ENCODE measurements at places on chromosomes 7 and 10.

- no peak for DNase-seq
Measured at GRCh38 chr10:64732372-64732957, 1211.3 kb downstream of the REEP3 start.

- peak; percentile 16 for DNase-seq
Measured at GRCh38 chr7:37284805-37285231, 163.8 kb downstream of the ELMO1 start.

- DNase-seq: no peak
Measured at GRCh38 chr10:23172429-23173213, 19.5 kb upstream of the PTF1A start.

DNA sequence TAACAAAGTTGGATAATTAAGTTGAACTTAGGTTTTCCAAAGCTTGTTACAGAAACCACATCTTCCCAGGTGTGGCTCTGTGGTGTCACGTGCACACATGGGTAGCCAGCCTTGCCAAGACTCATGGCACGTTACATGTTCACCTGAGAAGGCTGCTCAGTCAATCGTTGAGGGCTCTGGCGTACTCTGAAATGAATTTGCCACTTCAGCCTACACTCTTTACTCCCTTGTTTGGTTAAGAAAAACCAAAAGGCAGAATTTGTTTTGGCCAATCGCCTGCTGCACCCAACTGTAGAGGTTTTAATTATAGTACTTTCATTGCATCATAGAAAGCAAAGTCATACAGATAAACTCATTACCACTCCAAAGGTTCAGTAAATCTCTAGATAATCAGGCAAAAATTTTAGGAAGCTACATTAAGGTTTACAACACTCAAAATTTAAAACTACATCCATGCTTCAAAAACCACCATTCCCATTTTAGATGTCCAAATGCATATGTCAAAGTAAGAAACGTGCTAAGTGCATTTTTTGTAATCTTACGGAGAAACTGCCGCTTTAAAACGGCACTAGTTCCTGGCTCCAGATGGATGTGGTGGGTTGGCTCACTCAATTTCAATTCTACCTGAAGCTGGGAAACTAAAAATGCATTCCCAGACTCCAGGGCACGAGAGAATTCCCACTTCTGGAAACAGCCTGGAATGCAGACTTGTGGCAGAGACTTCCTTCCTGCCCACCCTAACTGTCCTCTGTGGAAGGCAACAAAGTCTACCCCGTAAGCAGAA lies 88.4 kb downstream of the DIP2C start:
- DNase-seq: no peak

- peak; percentile 78 for DNase-seq
Measured at GRCh38 chr7:1569833-1570632, at the start of gene PSMG3. PSMG3 (minus strand) TSS chr7:1570032; CDS start chr7:1569339, 693 bp downstream.

GRCh38 chr7:148144827-148145226 lies 445.7 kb upstream of the C7orf33 start:
- DNase-seq: no peak

DNA sequence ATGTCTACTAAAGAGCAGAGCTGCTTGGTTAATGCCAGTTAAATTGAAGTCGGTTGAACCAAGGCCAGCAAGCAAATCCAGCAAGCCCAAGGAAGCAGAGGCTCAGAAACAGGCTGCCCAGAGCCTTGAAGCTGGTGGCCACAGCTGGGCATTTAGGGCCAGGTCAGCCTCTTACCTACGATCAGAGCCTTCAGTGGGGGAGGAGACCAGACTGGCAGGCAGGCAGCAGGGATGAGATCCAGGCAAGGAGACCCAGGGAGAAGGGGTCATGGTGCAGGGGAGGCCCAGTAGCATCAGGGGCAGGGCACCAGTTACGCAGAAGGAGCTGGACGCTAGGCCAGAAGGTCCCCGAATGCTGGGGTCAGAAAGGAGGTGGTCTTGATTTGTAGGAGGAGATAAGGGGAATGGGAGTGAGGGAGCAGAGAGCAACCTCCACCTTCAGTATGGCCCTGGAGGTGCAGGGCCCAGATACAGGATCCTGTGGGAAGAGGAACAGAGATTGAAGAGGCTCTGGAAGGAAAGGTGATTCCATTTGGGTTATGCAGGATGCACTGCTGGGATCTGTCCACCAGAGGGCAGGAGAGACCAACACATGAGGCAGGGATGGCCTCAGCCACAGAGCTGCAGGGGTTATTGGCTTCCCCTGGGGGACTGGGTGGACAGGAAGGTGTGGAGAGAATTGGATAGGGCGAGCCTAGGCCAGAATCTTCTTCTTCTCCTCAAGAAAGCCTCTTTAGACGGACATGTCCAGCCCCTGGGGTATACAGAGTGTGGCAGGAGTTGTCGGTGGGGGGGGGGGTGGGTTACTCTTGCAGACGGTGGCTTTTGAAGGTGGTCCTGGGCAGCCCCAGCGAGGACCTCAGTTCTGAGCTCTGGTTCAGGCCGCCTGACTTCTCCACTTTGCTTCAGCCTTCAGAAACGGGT lies 132.6 kb upstream of the PODXL start:
- DNase-seq: peak; percentile 49

GRCh38 chr10:95384011-95384704 lies 93.4 kb upstream of the PDLIM1 start:
- DNase-seq: no peak

DNA sequence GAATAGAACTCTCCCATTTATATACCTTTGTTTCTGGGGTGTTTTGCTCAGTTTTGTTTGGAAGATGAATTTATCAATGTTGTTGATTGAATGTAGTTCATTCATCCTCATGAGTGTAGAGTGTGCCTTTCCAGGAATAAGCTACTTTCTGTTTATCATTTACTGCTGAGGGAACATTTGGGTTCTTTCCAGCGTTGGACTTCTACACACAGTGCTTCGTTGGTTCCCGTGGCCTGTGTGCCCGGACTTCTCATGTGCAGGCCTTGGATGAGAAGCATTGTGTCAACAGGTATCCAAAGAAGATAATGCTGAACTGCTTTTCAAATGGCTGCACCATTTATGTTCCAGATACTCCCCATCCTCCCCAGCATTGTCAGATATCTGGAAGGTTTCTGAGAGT lies 107.6 kb upstream of the TNS3 start:
- DNase-seq: no peak

DNA sequence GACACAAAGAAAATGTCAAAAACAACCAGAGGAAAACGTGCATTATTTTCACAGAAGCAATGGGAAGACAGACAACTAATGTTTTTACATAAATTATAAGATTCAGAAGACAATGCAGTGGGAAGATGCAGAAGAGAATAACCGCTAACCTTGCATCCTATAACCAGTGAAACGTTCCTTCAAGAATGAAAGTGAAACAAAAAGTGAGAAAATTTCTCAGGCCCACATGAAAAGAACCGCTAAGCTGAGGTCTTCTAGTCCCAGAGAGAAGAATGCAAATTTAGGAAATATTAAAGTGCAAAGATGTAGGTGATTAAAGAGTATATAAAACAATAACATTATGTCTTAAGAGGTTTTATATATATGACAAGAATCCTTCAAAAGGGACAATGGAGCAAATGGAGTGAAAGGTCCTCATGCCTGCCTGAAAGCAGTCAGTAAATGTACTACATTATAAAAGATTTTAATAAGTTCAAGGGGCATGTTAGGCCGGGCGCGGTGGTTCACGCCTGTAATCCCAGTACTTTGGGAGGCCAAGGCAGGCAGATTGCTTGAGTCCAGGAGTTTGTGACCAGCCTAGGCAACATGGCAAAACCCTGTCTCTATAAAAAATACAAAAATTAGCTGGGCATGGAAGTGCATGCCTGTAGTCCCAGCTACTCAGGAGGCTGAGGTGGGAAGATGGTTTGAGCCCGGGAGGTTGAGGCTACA lies 43.1 kb upstream of the DDC start:
- DNase-seq: no peak

DNA sequence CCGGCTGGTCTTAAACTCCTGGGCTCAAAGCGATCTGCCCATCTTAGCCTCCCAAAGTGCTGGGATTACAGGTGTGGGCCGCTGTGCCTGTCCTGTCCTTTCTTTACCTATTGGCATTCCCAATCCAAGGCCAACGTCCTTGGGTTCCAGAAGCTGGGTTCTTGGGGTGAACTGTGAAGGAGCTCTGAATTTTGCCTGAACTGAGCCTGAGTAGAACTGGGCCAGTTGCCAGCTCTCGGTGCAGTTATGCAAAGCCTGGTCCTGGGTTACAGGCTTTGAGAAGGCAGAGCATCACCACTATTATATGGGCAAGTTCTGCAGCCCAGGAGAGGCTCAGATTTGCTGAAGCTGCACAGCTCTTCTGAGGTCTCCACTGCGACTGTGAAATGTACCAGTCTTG lies 24.6 kb upstream of the SH2D4B start:
- DNase-seq: no peak

- DNase-seq: peak; percentile 29
Measured at GRCh38 chr7:3897430-3898372, 596.6 kb downstream of the SDK1 start.

- peak; percentile 44 for DNase-seq
Measured at GRCh38 chr7:1716263-1717094, 46.4 kb downstream of the ELFN1 start.

GRCh38 chr7:36606976-36607720 lies 117.1 kb downstream of the AOAH start:
- no peak for DNase-seq

DNA sequence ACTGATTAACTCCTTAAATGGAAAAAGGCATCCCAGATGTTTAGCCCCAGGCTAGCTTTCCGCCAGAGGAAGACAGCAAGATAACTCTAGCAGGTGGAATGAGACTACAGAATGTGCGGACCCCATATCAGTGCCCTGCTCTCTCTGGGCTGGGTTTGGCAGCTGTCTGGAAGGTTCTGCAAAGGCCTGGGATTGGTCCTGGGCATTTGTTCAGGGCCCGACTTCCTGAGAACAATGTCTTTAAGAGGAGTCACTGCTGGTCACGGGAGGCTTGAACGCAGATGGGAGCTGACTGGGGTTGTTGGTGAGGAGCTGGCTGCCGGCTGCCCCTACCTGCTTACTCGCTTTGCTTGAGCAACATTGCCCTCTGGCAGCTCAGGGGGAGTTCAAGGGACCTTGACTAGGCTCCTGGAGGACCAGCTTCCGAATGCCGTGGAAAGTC lies 130.6 kb upstream of the BTBD16 start:
- DNase-seq: no peak

GRCh38 chr10:106338486-106338885 lies 826.0 kb downstream of the SORCS1 start:
- DNase-seq: no peak

DNA sequence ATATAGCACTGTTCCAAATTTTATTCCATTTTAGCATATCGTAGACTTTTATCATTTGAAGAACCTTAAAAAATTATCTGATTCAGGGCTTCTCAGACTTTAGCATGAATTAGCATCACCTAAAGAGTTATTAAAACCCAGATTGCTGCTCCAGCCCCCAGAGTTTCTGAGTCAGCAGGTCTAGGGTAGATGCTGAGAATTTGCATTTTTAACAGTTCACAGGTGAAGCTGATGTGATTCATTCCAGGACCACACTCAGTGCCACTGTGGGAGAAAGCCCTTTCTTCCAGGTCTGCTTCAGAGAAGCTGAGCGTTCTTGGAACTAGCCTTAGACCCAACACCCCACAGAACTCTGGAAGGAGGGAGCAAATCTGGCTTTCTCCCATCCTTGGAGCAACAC lies 174.1 kb upstream of the YAE1 start:
- no peak for DNase-seq

GRCh38 chr7:29937132-29937531 lies 52.5 kb downstream of the SCRN1 start:
- no peak for DNase-seq

- no peak for DNase-seq
Measured at GRCh38 chr10:90983914-90984549, 63.1 kb upstream of the ANKRD1 start.

DNA sequence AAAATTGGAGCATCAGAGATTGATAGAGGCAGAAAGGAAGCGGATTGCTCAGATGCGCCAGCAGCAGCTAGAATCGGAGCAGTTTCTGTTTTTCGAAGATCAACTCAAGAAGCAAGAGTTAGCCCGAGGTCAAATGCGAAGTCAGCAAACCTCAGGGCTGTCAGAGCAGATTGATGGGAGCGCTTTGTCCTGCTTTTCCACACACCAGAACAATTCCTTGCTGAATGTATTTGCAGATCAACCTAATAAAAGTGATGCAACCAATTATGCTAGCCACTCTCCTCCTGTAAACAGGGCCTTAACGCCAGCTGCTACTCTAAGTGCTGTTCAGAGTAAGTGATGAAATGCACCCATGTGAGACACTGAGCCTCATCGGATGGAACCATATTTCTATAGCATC lies 33.1 kb downstream of the STAMBPL1 start:
- no peak for DNase-seq

GRCh38 chr10:34154383-34154900 lies 660.7 kb downstream of the PARD3 start:
- DNase-seq: no peak

- no peak for DNase-seq
Measured at GRCh38 chr7:155191137-155191536, 106.5 kb upstream of the INSIG1 start.

DNA sequence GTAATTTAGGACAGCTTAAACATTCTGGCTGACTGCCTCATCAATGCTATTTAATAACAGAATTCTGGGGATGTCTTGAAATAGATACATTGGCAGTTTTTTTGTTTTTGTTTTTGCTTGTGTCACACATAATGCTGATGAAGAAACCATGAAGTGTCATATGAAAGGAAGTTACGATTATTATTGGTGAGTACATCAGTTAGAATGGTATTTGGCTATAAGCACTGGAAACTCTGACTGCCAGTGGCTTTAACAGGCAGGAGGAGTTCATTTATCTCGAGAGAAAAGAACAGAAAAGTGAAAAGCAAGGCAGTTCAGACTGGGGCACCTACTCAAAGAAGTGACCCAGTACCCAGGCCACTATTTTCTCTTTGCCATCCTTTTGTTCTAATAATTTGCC lies 18.1 kb downstream of the LSM8 start:
- DNase-seq: no peak

GRCh38 chr7:22587322-22587721 lies 87.3 kb upstream of the STEAP1B start:
- no peak for DNase-seq

DNA sequence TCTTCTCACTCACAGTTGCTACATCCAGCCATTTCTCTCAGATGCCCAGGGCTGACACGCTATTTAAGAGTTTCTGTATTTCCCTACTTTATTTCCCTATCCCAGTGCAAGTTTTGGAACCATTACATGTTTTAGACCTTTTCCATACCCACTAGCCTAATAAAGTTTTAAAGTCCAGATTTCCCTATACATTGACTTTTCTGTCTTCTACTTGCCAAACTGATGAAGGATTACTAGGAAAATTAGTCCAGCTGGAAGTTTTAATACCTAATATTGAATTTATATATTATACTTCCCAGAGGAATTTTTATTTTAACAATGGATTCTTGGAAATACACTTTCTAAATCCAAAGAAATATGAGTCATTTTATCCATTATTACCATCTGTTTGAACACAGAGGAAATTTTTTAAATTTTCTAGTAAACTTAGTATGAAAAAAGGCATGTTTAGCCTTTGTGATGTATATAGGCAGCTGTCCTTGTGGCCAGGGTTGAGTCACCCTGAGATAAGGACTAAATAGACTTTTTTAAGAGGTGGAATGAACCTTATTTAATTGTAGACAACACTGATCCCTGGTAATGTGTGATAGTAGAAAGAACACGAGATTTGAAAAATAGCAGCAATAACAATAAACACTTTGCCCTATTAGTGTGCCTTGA lies 205.0 kb downstream of the TFEC start:
- no peak for DNase-seq
